ENCODE measurements at places on chromosomes 11 and 22.

GRCh38 chr11:130451231-130452019 lies 3.0 kb downstream of the ADAMTS15 start:
- no peak for DNase-seq

- DNase-seq, result no peak
These were observed 250.8 kb downstream of the CNTN5 start for GRCh38 chr11:99271527-99271926.

- no peak for DNase-seq
These were observed 144.1 kb upstream of the ARHGAP20 start for GRCh38 chr11:110856340-110856739.

DNA sequence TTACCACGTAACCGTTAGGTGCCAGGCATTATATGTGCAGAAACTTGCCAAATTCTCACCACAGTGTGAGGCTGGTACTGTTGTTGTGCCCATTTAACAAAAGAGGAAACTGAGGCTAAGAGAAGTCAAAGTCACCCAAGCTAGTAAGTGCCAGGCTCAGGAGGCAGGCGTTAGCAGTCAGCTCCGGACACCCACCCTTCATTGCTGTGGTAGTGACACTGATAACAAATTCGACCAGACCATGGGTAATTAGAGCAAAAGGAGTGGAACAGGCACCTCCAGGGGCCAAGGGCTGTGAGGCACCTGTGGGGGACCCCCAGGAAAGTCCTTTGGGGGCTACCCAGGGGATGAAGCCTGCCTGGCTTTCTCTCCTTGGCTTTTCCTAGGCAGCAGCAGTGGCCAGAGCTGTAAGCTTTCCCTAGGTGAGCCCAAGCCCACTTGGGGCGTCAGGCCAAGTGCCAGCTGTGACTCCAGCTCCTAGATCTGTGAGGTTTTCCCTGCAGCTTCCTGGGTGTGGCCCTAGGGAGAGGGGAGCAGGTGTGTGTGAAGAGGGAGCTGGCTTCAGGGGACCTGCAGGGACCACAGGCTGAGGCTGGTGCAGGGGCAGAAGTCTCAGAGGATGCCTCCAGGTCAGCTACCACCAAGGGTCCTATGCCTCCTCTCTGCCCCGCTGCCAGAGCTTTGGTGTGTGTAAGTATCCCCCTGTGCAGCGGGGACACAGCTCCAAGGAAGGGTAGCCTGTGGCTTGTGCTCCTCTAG lies 19.7 kb upstream of the ALX4 start:
- no peak for DNase-seq

GRCh38 chr22:45645526-45646414 lies 25.9 kb upstream of the ATXN10 start:
- peak; percentile 71 for DNase-seq

GRCh38 chr11:9613830-9614762 lies 40.6 kb downstream of the WEE1 start:
- peak; percentile 88 for DNase-seq

- DNase-seq, result no peak
These were observed 1269.3 kb upstream of the CNTN5 start for GRCh38 chr11:97751405-97751804.

DNA sequence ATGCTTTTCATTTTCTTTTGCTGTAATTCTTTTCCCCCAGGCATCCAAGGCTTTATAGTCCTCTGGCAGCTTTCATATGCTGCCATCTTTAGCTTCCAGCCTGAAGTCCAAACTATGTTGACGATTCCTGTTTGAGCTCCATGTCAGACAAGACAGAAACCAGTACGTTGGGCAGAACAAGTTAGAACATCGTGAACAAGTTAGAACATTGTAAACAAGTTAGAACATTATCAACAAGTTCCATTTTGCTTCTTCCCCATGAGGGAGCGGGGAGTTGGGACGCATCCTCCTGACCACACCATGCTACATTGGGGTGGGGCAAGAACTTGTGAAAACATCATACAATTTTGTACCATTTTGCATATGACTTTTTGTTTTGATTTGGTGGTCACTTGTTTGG lies 23.9 kb downstream of the GLB1L2 start:
- DNase-seq, result no peak

DNA sequence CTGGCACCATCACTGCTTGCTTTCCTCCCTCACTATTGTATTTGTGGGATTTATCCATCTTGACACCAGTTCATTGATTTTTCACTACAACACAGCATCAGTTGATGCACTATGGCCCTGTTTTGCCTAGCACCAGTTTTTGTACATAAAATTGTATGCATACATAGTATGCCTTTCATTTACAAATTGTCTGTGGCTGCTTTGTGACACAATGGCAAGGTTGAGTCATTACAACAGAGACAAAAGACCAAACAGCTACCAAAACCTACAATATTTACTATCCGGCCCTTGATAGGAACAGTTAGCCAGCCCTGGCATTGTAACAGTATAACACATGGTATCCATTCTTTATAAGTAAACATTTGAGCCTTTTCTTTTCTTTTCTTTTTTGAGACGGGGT lies 150.3 kb downstream of the LDLRAD3 start:
- DNase-seq, result no peak

GRCh38 chr22:29750559-29751538 lies 16.0 kb downstream of the ZMAT5 start:
- DNase-seq, result no peak

- peak; percentile 45 for DNase-seq
These were observed 547 bp downstream of the PARVG start for GRCh38 chr22:44181033-44181911.

- no peak for DNase-seq
These were observed 61.0 kb upstream of the PLET1 start for GRCh38 chr11:112321501-112322172.

DNA sequence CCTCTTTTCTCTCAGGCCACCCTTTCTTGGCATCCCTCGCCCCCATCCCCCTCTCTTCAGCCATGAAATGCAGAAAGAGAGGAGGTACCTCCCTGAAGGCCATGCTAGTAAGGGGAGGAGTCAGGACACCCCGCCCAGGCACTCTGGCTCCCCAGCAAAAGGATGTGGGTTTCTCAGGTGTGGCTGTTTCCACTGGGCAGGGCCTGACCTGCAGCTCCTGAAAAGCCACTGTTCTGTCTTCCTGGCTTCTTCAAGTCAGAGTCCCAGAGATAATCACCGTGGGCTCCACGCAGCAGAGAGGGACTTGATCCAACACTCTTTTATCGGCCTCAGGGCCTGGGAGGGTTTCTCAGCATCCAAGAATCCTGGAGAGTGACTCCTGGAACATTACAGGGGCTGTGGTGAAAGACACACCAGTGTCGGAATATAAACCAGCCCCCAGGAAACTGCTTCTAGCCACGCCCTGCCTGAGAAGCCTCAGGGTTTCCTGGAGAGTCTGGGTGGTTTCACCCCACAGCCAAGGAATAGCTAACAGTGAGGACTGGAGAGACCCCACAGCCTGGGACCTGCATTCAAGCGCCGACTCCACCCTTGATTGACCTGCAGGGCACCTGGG lies 45.7 kb upstream of the TSPAN18 start:
- DNase-seq, result no peak

DNA sequence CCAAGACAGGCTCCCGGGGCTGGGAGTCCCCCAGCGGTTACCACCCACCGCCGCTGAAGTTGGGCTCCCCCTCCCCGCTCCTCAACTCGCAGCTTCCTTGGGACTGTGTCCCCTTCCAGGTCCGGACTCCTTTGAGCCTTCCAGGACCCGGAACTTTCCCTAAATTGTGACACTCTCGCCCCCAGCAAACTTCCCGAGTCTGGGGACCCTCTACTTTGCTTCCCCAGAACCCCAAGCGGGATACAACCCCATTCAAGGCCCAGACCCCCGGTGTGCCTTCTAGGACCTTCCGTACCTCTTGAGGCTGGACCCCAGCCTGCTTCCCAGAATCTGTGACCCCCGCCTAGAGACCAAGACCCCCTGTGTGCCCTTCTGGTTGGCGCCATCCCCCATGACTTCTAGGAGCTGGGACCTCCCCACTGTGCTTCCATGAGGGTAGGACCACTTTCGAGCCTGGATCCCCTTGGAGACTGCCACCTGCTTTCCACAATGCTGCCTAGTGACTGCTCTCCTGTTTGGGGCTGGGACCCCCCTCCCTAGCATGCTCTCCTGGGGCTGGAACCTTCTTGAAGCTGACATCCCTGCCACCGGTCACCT lies 587 bp downstream of the MYRF start:
- no peak for DNase-seq

- peak; percentile 54 for DNase-seq
These were observed 81.7 kb upstream of the PRR5 start for GRCh38 chr22:44620129-44620840.

DNA sequence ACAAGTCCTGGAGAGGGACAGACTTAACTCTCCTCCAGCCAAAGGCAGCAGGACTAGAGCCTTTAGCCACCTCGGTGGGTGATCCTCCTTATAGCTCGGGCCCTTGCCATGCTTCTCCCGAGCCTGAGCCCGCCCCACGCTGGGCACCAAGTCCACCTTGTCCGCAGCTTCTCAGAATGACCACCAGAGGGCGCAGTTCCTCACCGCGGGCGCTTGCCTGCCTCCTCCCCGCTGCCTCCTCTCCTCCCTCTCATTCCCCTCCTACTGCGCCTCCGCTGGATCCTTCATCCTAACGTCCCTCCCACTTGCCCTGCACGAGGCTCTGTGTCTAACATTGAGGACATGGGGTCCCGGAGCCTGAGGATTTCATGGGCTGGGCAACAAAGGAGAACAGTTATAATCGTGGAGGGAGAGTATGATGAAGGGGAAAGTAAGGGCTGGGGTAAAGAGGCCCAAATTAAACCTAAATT lies 11.3 kb upstream of the MOGAT2 start:
- peak; percentile 33 for DNase-seq

DNA sequence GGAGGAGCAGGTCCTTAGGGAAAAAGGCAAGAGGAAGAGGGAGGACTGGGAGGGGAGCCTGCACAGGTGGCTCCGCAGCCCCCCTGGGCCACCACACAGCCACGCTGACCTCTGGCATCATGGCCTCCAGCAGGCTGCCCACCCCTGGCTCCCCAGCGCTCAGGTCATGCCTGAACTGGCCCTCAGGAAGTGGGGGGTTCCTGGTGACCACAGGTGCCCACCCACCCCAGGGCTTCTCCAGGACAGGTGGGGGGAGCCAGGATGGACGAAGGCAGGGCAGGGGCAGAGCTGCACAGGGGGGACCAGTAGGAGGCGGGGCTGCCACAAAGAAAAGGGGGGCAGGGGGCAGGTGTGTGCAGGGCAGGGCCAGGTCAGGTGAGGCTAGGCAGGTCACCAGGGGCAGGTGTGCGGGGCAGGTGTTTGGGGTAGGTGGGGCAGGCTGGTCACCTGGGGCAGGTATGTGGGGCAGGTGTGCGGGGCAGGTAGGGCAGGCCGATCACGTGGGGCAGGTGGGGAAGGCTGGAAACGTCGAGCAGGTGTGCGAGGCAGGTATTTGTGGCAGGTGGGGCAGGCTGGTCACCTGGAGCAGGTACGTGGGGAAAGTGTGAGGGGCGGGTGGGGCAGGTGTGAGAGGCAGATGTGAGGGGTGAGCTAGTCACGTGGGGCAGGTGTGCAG lies 997 bp downstream of the DEAF1 start:
- DNase-seq, result no peak

- DNase-seq, result no peak
These were observed 42.7 kb downstream of the WEE1 start for GRCh38 chr11:9616042-9616675.

DNA sequence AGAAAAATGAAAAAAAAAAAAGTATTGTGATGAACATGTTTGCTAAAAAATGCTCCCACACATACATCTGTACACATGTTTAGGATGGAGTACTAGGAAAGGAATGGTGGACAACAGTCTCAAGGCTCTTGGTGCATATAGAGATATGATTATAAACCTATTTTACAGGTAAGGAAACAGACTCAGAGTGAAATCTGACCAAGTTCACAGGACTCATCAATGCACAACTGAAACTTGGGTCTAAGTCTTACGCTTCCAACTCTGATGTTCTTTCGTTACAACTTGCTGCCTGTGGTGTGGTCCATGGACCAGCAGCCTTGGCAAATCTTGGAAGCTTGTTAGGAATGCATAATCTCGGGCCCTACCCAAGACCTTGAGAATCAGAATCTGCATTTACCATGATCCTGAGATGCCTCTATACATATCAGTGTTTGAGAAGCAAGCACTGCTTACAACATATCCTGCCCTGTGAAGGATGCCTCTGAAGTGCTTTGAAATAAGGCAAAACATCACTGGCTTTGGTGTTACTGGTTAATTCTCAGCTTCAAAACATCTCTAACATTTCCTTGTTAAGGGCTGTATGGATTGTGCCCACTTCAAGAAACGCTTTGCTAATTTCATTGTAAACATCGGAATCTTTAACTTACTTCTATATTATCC lies 39.9 kb upstream of the NUP160 start:
- no peak for DNase-seq

DNA sequence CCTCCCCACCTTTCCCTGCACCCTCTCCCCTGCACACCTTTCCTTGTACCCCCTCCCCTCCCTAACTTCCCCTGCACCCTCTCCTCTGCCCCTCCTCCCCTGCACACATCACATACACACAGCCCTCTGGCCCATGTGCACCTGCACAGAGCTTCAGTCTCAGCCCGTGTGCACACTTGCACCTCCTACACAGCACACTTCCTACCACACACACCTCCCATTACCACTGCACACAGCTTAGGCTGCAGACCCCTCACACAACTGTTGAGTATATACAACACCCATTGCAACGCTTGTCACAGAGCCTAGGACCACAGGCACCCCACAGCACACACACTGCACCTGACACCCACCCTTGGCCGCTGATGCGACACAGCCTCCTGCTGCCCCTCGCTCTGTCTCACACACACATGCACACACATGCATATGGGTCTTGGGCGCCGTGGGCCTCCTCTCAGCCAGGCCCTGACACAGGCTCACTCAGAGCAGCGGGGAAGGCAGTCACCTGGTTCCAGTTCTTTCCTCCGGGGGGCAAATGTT lies 411 bp downstream of the SIGIRR start:
- DNase-seq, result no peak

GRCh38 chr11:77081976-77082836 lies 15.4 kb downstream of the CAPN5 start:
- peak; percentile 7 for DNase-seq

GRCh38 chr11:110160016-110160415 lies 66.8 kb downstream of the ZC3H12C start:
- DNase-seq, result no peak
